ENCODE measurements at places on chromosomes 13 and 19.

DNA sequence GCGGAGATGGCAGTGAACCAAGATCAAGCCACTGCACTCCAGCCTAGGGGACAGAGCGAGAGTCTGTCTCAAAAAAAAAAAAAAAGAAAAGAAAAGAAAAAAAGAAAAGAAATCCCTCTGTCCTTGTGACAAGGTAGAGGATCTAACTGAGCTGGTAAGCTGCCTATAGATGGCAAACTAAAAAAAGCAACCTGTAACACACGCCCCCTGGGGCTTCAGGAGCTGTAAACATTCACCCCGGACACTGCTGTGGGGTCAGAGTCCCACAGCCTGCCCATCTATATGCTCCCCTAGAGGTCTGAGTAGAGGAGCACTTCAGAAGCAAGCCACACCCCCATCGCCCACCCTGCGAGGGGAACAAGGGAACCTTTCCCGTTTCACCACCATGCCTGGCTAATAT lies 4.3 kb upstream of the PGPEP1 start:
- no peak for DNase-seq

DNA sequence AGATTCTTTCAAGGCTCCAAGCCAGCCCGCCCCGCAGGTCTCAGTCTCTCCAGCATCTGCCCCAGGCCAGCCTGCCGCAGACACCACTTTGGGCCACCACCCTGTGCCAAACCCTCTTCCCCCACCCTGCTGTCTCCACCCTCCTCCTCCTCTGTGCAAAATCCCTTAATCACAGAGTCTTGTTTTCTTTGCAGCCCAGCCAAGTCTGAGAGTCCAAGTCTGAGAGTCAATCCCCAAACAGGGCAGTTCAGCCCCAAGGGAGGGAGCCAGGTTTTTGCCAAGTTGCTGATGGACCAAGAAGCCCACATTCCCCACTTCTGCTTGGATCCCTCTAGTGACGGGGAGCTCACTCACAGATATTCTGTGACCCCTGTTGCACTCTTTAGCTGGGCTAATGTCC lies 3.1 kb downstream of the ADAMTS10 start:
- no peak for DNase-seq

DNA sequence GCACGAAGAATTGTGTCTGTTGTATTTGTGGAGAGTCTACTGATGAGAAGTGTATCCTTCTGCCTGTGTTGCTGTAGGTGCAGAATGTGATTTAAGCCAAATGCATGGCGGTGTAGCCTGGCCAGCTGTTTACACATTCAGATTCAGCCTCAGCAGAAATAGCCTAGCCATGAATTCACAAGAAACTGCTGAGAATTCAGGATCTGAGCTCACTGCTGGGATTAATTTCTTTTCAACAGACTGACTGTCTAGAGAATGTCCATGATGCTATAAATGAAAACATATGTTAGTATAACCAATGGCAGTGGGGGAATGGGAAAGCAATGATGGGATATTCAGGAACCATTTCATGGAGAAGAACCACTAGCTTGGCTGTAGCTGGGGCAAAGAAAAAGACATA lies 77.4 kb upstream of the RNF113B start:
- no peak for DNase-seq

- no peak for DNase-seq
Measured at GRCh38 chr19:43470288-43470687, 4.9 kb upstream of the LYPD3 start.

GRCh38 chr13:96000069-96000468 lies 53.1 kb downstream of the UGGT2 start:
- no peak for DNase-seq

GRCh38 chr19:16315825-16316505 lies 8.7 kb upstream of the KLF2 start:
- DNase-seq, result no peak

- no peak for DNase-seq
Measured at GRCh38 chr13:69683921-69684686, 423.5 kb upstream of the ATXN8OS start.

DNA sequence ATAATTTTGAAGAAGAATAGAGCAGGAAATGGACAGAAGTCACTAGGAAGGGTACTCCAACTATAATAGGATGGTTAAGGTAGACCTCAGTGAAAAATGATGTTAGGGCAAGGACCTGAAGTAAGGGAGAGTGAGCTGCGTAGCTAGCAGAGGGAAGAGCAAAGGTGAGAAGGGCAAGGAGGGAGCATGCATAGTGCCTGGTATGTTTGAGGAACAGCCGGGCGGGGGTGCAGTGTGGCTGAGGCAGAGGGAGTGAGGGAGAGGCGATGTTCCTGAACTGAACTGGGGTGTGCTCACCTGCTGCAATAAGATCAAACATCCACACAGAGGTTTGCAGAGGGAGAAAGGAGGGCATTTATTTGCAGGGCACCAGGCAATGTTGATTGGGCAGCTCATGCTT lies 110.4 kb downstream of the DNAJC15 start:
- no peak for DNase-seq

DNA sequence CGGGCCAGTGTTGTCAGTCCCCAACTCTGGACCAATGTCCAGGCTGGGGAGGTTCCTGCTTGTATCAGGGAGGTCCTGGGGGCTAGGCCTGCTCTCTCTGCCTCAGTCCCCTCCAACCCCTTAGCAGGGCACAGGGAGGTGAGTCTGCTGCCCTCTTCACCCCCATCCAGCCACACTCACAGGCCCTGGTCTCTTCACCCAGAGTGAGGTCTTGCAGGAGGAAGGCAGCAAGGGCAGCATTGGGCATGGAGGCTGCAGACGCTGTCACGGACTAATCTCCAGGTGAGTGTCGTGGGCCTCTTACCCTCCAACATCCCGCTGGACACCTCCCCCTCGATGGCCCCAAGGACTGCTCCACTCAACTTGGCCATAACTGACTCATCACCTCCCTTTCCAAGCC lies 11.9 kb upstream of the SIGLEC11 start:
- no peak for DNase-seq

DNA sequence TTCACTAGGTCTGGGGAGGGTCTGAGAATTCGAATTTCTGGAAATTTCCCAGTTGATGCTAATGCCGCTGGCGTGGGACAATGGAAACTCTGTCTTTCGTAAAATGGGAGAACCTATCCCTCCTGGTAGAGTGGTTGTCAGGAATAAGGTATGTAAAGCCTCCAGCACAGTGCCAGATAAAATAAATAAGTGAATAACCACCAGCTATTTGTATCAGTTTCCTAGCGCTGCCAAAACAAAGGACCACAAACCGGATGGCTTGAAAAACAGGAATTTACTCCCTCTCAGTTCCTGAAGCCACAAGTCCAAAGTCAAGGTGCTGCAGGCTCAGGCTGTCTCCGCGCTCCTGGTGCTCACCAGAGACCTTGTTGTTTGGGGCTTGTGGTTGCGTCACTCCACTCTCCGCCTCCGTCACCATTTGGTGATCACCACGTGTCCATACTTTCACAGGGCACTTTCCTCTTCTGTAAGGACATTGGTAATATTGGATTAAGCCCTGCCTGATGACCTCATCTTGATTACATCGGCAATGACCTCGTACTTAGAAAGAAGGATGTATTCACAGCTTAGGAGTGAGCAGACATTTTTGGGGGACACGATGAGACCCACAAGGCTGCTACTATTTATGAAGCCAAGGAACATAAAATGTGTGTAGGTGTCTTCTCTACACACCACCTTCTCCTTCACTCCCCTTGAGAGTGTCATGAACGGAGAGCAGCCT lies 428.5 kb downstream of the IRS2 start:
- no peak for DNase-seq

- no peak for DNase-seq
Measured at GRCh38 chr19:36128392-36128736, 11.5 kb upstream of the CAPNS1 start.

- DNase-seq, result no peak
Measured at GRCh38 chr19:49271080-49271753, 53.8 kb downstream of the SLC6A16 start.

DNA sequence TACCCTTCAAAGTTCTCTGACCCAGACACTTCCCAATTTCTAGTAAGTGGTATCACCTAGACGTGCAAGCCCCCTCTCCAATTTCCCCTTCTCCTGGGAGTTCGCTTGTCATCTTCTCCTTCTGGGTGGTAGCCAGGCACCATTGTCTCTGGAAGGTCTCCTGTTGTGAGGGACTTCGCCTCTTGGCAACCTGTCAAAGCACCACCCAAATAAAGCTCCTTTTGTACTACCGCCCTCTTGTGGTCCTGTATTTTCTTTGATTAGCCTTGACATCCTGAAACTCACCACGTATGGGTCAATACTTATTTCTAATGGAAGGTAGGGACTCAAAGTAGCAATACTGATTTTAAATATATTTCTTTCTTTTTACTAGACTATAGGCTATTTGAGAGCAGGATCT lies 8.2 kb downstream of the GPC5 start:
- no peak for DNase-seq

GRCh38 chr13:91313103-91313502 lies 34.4 kb upstream of the MIR17HG start:
- no peak for DNase-seq

- DNase-seq, result peak; percentile 91
Measured at GRCh38 chr19:58513694-58514563, 2.1 kb upstream of the SLC27A5 start.

GRCh38 chr19:18437491-18438330 lies at the start of gene ISYNA1:
TSS of gene ISYNA1 (minus strand) at chr19:18438133. CDS start at chr19:18437979, 154 bp downstream.
- DNase-seq, result peak; percentile 57
